ENCODE measurements at places on chromosomes 7 and 10.

- no peak for DNase-seq
Observed at GRCh38 chr7:81632418-81632817, 137.4 kb downstream of the HGF start.

DNA sequence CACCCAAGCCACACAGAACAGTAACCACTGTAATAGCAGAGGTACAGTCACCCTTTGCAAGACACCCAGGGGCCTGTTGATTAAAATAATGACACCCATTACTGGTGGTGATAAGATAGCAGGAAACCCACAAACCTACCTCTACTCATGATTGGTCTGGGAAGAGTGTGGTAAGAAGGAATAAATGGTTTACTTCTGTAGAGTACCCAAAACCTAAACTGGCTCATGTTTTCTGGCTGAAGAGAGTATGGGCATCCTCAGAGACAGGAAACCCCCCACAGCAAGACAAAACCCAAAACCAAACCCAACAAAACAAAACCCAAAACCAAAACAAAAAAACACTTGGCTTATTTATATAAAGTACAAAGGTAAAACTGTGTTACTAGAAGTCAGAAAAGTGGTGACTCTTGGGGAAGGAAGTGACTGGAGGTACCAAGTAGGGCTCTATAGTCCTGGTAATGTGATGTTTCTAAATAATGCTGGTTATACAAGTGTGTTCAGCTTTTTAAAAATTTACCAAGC lies 15.5 kb upstream of the DNAJB12 start:
- DNase-seq = no peak

DNA sequence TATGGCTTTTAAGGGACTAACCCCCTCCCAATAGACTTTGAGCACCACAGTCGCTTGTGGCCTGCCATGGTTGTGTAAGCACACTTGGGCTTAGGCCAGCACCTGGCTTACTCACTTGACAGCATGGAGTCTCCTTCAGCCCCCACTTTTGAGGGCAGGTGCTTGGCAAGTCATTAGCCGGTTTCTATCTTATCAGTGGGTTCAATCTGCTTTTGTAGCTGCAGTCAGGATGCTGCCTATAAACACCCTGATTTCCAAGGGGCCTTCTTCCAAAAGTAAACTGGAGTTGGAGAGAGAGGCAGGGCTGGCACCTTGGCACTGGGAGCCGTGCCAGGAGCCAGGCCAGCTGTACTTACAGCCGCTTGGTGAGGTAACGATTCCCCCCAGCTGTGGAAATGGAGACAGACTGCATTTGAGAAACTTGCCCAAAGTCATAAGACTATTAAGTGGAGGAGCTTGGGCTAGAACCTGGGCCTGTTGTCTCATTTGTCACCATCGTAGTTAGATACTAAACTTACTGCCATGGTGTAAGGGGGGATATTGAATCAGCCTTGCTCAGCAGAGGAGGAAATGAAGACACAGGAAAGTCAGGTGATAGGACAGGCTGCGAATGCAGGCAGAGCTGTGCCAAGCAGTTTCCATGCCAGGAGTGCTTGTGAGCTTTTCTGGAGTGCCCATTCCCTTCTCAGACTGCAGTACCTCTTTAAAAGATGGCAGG lies 92.2 kb upstream of the EFCAB10 start:
- peak; percentile 62 for DNase-seq

DNA sequence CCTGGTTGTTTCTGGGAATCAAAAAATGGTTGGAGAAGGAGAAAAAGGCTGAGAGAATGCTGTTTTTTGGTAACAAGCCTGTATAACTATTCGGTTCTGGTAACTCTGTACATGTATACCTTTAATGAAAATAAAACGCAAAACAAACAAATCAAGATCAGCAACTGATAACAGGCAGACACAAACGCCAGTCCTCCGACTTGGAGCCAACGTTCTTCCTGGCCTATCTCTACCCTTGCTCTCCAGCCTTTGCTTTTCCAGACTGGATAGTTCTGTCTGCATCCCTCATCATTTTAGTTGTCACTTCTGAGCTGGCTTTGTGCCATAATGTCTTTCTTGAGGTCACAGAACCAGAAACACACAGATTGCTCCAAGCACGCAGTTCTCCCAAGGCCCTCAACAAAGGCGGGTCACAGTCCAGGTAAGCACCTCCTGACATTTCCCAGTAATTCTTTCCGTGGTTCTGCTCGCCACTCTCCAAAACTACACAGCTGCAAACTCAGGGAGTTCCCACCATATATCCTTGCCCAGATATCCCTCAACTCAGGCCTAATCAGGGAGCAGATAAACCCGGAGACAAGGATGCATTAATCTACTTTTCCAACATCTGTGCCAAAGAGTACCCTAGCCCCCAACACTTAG lies 20.2 kb downstream of the HIP1 start:
- DNase-seq = no peak

DNA sequence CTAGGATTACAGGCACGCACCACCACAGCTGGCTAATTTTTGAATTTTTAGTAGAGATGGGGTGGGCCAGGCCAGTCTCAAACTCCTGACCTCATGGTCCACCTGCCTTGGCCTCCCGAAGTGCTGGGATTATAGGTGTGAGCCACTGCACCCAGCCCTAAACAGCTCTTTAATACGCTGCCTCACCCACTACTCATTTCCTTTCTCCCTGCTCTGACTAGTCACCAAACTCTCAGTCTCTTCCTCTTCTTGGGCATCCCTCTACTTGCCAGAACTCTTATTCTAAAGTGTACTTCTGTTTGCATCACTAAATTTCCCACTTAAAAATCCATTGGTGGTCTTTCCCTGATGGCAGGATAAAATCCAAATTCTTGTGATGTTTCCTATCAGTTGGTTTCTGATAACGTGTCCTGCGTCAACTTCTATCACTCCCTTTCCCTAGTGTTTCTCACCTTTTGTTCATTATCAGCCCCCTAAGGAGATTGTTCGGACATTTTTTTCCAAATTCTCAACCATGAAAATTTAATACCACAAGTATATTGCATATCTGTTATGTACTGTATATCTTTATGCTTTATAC lies 124.7 kb downstream of the CUBN start:
- no peak for DNase-seq

GRCh38 chr7:140581411-140581810 lies 59.2 kb downstream of the DENND2A start:
- DNase-seq = no peak

DNA sequence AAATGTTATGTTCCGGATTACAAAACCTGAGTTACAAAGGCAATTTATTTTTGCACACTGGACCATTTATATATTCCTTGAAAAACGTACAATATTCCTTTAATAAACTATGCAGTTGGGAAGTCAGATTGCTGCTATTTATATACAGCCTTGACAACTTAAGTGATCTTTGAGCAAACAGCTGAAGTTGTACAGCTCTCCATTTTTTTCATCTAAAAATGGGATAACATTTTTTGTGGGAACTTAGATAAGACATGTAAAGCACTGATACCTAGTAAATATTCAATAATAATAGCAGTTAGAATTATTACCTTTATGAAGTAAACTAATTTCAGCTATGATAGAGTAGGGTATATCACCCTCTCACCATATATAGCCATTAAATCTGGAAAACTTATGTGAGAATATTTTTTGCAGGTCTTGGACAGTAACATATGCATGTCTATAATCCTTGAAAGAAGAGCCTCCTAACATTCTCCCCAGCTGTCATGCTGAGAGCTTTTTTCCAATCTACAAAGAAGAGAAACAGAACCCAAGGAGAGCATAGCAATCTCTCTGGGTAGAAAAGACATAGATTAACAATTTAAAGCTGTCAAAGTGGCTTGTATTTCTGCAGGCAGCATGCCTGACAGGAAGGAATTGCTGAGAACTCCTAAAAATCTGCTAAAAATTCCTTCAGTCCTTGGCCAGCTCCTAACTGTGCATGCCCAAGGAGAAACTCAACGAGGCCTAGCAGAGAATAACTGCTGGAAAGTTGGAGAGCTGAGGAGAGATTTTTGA lies 326.0 kb downstream of the CRPPA start:
- no peak for DNase-seq

GRCh38 chr10:98396096-98397063 lies 18.6 kb downstream of the PYROXD2 start:
- no peak for DNase-seq

DNA sequence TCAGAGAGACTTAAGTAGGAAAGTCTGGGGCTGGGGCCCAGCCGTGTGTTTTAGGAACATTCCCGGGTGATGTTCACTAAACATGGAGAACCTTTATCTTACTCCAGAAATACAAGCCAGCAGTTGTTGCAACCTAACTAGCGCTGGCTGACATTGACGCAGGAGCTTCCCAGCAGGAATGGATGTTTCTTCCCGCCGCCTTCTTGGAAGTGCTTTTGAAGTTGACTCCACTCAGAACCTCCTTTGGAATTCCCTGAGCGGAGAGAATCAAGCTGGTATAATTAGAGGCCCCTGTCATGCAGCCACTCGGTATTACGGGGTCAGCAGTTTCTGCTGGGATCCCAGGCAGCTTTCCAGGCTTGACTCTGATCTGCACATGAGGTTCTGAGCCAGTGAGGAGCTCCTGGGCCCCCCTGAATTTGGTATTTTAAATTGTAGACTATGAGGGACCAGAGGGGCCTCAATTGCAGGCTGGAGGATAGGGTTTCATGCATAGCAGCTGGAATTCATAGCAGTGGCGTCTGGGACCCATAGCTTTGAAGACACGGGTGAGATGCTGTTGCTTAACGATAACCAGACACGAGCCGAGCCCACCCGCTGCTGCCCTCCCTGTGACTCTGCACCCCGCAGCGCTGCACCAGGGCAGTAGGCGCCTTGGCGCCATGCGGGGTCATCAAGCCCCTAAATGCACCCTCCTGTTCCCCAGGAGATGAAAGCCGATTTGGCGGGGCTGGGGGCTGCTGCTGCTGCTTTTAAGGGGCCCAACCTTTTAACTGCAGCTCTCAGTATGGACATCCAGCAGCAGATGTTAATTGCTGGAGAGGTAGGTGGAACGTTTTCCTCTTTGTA lies 61.8 kb downstream of the EEPD1 start:
- DNase-seq = no peak

DNA sequence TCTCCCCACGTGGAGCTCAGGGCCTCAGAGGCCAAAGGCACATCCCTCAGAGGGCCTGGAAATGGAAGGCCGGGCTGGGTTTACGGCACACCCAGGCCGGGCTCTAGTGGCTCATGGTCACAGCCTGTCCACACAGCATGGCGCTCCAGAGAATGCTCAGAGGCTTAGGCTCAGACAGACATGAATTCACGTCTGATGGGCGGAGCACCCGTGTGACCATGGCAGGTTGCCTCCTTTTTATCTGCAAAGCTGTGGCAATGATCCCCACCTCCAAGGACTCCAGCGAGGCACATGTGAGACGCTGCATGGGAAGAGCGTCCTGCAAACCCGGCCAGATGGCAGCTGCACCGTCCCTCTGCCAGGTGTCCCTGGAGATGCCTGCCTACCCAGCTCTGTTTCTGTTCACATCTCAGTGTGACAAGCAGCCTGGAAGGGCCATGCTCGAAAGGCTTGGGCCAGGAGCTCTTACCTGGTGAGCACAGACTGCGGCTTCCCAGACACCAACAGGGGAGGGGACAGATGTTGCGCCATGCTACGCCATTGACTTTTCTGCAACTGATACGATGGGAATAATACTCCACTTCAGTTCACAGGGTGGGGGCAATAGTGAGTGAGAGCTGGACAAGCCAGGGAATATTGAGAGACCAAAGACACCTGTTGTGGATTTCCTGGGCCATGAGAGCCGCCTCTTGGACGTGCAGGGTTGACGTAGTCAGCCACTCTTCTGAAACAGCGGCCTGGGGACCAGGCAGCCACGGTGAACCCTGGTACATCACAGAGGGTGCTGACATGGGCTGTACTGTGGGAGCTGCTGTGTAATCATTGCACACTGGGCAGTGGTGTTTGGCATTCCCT lies 34.4 kb upstream of the FAM20C start:
- DNase-seq = no peak

DNA sequence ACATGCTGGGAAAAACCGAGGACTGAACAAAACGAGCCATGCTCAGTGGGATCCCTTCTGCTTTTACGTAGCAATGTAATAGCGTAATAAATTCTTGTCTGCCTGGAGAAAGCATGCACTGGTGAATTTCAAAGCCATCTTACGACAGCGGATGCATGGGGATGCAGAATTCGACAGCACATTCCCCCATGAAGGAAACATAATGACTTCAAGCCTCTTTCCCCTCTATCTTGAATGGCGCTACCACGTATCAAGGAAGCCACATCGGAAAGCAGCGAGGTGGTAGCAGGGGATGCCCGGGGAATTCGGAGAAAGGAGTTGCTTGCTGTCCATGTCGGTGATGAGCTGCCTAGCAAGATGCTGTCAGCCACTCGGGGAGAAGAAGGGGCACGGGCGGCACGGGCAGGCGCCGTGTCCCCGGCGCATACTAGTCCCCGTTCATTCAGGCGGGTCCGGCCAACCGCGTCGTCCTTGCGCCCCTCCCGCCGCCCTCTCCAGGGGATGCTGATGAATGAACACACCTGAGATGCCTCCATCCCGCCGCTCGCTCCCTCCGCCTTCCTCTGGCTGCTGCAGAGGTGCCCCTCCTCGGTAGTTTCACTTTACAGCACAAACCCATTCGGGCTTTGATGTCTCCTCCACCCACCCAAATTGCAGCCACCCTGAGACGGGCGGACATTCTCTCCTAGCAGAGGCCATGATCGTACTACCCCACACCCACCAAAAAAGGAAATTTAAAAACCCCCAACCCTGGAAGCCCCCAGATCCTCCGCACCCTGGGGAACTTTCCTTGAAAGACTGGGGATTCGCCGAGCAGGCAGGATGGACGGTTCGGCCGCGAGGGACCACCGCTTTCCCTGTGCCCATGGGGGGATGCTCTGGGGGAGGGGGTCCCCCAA lies 644 bp downstream of the SORBS1 start:
- DNase-seq = peak; percentile 7

DNA sequence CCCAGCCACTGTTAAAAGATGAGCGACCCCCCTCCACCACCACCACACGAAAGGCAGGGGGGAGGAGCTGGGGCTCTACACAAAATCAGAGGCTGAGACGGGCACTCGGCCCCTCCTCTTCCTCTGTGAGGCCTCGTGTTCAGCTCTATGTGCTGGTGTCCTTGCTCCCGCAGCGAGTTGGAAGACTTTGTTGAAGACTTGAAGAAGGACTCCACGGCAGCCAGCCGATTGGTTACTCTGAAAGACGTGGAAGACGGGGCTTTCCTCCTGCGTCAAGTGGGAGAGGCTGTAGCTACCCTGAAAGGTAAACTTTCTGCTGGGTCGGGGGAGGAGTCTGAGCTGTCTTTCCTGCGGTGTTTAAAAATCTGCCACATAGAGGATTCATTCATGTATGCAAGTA lies 203.7 kb downstream of the ARHGAP21 start:
- no peak for DNase-seq

Measured in suppressor macrophage treated with lipopolysaccharide for 4 hours (primary cell).